B cell (primary cell): ENCODE measurements at places on chromosomes 12 and 14. TPM values are rescaled to one million over a fixed set of nuclear protein-coding genes. Genes with fewer than 3 reads are reported as not detected.

HELB gene
- total RNA-seq = 10.0 and 11.8 TPM in 2 replicates

LRTM2 gene
- not detected in 2 replicates for total RNA-seq

BMP4 gene
- total RNA-seq = not detected in 2 replicates

PTPN6 gene
- total RNA-seq = 311 and 312 TPM in 2 replicates

OGFOD2 gene
- total RNA-seq = 25.9 and 26.7 TPM in 2 replicates

RTL1 gene
- not detected in 2 replicates for total RNA-seq

CEP83 gene
- total RNA-seq = 24.8 and 27.2 TPM in 2 replicates

DIO2 gene
- total RNA-seq = not detected in 2 replicates

IL26 gene
- not detected in 2 replicates for total RNA-seq
